Suprapubic skin (tissue), 4 donors: ENCODE measurements at places on chromosomes 4 and X.

DNA sequence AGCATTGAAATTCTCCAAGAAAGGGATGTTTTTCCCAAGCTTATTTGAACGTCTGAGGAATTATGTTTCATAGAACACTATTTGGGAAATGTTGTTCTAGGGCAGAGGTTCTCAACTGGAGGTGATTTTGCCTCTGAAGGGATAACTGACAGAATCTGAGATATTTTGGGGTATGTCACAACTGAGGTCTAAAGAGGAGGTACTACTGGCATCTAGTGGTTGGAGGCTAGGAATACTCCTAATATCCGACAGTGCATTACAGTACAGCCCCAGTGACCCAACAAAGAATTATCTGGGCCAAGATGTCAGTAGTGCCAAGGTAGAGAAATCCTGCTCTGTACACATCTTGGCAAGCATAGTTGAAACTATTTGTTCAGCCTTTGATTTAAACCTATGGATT is 6.4 kb downstream of the HSPA4L start:
- no peak for DNase-seq

- DNase-seq = no peak
These were observed 66.8 kb upstream of the MAB21L2 start for GRCh38 chr4:150515135-150515534.

DNA sequence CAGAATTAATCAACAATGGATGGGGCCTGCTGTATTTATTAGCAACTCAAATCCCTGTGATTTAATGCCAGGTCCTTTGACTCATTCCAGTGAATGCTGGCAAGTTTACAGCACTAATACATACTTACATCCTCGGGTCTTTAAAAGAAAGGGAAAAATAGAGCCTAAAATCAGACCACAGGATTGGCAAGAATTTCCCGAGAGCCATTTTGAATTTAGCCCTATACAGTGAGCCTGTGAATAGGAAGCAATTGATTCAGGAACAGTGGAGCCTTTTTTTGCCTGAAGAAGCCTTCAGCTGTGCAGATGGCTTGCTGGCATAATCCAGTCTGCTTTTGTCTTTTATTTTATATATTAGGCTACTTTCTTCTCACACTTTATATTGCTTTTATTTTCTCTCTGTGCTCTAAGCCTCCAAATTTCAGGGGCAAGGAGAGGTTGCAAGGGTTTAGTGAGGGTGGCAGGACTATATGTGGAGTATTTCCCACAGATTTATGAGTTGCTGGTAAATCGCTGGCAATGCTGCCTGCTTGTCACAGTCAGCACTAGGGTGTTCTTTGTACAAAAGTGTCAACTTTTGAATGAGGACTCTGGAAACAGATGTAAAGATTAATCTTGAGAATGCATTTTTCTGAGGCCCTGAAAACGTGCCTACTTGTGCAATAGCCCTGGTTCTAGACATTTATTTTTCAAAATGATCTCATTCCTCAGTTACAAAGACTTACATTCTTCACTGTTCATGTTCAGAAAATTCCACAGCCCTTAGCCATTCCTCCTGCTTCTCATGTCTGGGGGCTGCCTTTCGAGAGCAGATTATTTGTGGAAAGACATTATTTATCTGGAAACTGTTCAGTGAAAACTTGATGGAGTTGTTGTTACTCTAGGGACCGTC is 303.5 kb downstream of the SPRY1 start:
- no peak for DNase-seq

- no peak for DNase-seq
These were observed 151.5 kb downstream of the PTTG2 start for GRCh38 chr4:38111717-38112116.

DNA sequence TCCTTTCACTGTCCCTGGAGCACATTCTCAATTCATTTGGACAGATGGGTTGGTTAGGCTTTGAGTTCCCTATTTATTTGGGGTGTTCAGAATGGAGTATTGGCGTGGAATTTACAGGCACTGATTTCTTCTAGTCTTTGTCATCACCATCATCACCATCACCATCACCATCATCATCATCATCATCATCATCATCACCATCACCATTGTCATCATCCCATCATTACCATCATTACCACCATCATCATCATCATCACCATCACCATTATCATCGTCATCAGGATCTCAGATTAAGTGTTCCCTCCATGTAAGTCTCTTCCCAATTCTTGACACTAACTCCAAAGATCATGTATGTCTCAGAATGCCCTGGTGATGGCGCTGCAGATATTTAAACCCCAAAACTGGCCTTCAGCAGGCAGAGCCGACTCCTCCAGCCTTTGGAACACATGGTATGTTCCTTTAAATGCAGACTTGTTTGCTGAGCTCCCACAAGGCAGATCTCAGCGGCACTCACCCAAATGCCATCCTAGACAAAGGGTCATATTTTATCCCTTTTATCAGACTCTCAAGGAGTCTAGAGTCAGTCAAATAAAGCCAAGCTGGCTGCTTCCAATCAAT is 19.8 kb upstream of the FAM9A start:
- DNase-seq = no peak
